Dermis microvascular lymphatic vessel endothelial cell (primary cell): ENCODE measurements at places on chromosomes 13 and 19. TPM values are rescaled to one million over a fixed set of nuclear protein-coding genes. Genes with fewer than 3 reads are reported as not detected.

GRIK5 gene
- under 0.01 TPM in 1 of 2 replicates, not detected in the other for total RNA-seq

WBP4 gene
- 4.7 TPM in 2 replicates for total RNA-seq

EID2B gene
- 1.8 and 3.1 TPM in 2 replicates for total RNA-seq

OR4F17 gene
- total RNA-seq = not detected in 2 replicates

GSX1 gene
- not detected in 2 replicates for total RNA-seq

CEACAM20 gene
- total RNA-seq = not detected in 2 replicates

WDR83 gene
- 5.8 and 6.7 TPM in 2 replicates for total RNA-seq

C19orf67 gene
- not detected in 2 replicates for total RNA-seq

FREM2 gene
- total RNA-seq = not detected in 2 replicates

AKAP8 gene
- total RNA-seq = 12.8 and 13.9 TPM in 2 replicates

PBX4 gene
- 0.13 TPM in 1 of 2 replicates, not detected in the other for total RNA-seq

EHD2 gene
- 73.6 and 146 TPM in 2 replicates for total RNA-seq

DNA sequence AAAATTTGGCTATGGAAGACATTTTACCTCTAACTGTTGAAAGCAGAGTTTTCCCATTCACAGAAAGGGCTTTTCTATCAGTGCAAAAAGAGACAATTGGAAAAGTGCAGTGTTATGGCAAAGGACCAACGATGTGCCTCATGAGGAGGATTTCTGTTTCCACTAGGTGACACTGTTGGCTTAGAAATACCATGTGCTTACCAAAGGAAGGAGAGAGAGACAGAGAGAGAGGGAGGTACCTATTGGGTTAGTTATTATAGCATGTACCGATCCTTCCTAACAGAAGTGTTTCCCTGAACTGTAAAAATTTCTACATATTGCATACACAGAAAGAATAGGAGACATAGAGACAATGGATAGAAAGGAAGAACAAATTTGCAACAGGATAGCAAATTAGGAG, 23.9 kb upstream of the PSG4 start:
- peak; percentile 30 for DNase-seq

DNA sequence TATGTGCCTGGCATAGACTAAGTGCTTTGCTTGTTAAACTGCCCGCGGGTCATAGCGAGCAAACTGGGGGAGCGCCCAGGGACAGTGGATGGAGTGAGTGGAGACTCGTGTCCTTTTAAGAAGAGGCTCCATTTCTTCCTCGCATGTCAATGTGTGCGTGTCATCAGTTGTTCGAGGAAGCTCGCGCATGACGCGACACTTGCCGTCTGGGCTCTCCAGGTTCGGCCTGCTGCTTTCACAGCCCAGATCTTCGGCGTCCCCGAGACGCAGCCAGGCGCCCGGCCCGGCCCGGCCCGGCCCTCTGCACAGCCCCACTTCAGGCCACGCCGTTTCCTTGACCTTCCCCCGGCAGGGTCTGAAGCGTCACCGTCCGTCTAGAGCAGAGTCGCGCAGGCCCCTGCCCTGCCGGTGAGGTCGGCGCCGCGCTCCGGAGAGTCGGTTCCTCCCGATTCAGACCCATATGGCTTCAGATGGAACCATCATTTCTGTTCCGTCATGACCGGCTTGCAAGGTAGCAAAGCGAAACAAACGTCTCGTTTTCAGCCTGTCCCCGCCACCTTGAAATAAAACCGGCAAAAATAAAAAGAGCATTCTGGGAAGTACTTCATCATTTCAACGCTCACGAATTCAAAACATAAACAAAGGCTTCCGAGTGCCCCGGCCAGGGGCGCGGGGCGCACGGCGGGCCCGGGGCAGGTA, 599 bp upstream of the ARHGEF7 start:
- DNase-seq = no peak

GRCh38 chr19:2061495-2062388, 10.7 kb upstream of the MKNK2 start:
- DNase-seq = peak; percentile 98

DNA sequence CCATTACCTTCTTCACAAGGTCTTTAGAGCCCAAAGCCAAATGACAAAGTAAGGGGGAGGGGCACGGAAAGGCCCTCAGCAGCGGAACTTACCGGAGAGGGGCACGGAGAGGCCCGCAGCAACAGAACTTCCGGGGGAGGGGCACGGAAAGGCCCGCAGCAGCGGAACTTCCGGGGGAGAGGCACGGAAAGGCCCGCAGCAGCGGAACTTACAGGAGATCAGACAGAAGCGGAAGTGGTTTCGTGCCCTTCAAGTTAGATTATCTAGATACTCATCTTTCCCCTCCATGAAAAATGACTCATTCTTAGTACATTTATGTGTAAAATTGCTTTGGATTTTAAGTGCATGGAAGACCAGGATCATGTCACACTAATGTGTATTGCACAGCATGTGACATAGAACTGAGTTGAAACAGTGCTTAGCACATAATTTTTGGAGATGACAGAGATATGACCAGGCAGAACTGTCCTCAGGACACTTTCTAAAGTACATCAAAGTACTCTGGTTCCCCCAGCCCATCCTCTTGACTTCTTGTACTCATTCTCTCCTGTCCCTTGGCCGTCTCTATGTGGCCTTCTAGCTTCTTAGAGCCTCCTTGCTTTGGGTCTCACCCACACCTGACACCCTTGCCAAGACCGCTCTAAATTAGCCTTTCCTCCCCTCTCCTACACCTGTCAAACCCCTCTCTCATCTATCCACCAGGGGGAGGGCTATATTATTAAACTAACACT, 25.7 kb upstream of the TPTE2 start:
- peak; percentile 23 for DNase-seq

DNA sequence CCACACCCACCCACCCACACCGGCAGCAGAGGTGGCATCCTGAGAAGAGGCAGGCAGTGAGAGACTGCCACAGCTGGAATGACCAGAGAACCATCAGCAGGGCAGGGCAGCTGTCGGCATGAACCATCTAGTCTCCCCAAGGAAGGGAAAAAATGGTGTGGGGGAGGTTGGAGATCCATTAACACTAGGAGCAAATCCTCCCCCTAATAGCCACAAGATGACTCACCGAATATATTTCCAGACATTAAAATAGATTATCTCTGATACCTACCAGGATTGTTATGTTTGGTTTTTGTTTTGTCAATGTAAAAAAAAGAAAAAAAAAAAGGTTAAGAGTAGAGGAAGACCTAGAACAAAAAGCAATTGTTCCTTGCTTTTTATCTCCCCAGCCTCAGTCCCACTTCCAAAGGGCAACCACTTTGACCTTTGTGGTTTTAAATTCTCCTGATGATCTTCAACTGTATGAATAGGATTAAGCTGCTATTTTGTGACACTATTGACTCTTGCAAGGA, 34.2 kb downstream of the THSD1 start:
- no peak for DNase-seq

DNA sequence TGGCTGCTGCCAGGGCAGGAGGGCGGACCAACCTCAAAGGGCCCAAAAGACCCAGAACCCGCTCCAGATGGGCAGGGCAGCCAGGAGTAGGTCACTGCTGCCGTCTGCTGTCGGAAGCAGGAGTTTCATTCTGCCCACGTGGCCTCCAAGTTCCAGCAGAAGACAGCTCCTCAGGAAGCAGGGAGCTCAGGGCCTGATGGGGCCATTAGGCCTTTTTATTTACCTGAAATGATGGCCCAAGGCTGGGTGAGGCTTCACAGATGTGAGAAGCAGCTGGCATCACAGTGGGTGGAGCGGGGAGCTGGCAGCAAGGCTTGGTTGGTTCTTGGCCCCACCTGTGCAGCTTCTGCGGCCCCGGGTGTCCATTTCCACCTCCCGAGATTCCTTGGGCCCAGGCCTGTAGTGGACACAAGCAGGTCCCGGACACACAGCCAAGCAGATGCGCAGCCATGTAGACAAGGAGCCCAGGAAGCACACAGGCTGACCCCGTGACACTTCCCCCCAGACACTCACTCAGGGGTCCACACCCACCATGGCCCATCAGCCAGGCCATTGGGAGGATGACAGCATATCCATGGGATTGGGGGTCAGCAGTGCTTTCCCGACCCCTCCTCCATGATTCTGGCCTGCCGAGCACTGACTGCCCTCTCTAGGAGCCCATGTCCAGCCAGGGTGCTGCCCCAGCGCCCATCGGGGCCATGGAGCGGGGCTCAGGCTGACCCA, 26.4 kb downstream of the C13orf46 start:
- DNase-seq = peak; percentile 34

DNA sequence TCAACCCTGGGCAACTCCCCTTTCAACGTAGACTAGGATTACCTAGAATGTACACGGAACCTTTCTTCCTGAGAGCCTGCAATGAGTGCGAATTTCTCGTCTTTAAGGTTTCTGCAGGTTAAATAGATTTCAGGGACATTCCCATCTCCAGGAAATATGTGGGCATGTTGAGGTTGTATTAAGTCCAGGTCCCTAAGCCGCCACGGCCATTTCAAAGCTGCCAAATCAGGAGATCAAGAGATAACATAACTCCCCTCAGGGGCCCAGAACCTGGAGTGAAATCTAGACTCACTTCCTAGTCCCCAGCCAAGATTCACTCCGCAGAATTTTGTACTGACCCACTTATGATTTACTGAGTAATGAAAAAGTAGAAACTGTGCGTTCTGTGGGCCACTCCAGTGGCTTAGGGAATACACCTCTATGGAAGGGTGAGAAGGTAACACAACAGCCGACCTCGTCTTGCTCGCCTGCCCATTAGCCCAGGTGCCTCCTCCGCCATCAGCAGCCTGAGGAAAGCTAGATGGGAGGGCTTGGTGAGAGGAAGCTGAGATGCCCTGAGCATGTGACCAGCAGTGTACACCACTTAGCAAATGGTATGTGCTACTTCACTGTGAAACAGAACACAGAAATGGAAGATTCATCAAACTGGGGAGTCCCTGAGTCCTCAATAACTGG, 98.5 kb upstream of the SOX1 start:
- DNase-seq = no peak

DNA sequence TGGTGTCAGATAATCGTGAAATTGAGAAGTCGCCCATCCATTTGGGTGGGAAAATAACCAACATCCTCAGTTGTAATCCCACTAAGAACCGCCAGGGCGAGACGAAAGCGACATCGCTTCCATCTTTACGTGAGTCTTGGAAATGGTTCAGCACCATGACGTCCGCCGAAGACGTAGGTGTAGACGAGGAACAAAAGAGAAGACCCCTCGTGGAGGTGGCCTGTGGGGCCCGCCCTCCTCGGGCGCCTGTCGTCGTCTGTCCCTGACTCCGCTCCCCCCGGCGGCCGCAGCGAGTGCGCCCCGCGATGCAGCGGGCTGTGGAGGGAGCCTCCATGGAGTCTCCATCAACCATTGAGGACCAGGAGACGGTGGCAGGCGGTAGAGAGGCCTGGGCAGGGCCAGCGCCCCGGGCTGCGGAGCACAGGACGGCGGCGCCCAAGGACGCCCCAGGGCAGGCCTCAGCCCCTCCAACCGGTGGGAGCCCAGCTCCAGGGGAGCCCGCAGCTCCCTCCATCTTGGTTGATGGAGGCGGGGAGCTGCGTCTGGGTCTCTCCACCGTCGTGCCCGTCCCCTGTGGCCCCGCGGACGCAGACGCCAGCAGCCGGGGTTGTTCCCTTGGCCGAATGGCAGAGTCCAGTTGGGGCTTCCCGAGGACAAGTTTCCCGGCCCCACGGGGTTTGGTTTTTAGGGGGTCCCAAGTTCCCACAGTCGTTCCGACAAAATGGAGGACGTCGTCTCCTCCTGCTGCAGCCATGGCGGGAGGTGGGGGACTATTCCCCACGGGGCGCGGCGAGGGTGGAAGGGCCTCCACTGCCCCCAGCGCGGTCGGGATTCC, 990 bp upstream of the ZMYM2 start:
- DNase-seq = peak; percentile 45

DNA sequence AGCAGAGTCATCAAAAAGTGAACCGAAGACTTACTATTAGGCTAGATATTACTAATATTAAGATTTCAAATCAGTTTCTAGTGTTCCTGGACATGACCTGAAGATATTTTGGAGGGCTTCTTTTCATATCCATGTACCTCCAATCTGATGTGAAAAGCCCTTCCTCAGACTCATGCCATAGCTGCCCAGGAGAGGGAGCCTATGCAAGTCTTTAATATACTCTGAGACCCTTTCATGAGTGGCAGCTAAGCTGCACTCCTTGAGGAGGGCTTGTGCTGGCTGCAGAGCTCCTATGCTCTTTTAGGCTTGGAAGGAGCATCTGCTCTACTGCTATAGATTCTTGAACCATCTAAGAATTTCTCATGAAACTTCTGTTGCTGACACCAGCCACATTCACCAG, 715.3 kb downstream of the OLFM4 start:
- no peak for DNase-seq

- no peak for DNase-seq
Observed at GRCh38 chr19:29681422-29682235, 16.4 kb downstream of the PLEKHF1 start.

DNA sequence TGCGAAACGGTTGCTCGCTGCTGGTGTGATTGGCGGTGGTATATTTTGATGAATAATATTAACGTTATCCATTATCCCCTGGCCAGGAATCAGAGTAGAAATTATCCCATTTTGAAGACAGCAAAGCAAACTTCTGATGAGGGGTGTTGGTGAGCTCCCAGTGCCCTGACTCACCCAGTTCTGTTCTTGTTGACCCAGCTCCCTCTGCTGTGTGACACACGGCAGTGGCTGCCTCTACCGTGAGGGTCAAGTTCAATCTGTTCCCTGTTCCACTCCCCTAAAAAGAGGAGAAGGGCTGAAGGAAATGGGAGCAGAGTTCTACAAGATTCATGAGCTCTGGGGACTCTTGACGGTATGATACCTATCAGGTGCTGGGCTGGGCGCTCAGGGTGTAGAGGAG, 2.0 kb downstream of the CAMSAP3 start:
- no peak for DNase-seq

DNA sequence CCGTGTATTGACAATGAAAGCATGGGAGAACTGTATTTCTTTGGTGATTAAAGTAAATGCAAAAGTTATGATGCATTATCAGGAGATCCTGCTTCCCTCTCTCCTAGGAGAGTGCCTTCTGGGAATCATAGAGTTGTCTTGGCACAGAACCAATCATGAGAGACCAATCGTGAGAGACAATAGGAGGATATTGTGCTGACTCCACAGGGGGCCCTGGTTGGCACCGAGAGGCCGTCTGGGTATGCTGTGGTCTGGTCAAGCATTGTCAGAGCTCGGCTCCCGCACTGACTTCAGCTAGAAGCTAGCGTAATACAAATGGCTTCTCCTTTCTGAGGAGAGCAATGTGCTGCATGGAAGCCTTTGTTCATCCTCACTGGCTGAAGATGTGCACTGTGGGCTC, 131.5 kb upstream of the GJB6 start:
- DNase-seq = peak; percentile 31

- no peak for DNase-seq
Observed at GRCh38 chr13:95800436-95800835, 123.5 kb downstream of the DNAJC3 start.

DNA sequence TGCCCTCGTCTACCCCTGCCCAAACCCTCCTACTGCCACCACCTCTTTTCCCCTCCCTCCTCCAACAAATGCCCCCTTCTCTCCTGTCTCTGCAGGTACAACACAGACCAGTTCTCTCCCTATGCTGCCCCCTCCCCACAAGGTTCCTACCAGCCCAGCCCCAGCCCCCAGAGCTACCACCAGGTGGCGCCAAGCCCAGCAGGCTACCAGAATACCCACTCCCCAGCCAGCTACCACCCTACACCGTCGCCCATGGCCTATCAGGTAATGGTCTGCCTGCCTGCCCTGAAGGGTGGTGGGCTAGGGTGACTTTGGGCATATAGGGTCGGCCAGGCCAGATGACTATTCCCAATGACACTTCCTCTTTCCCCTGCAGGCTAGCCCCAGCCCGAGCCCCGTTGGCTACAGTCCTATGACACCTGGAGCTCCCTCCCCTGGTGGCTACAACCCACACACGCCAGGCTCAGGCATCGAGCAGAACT, 6.5 kb upstream of the TIMM50 start:
- peak; percentile 62 for DNase-seq

- DNase-seq = peak; percentile 98
Observed at GRCh38 chr13:98910501-98910951, 67.3 kb downstream of the DOCK9 start.
